ENCODE measurements at places on chromosomes 1 and 21.

DNA sequence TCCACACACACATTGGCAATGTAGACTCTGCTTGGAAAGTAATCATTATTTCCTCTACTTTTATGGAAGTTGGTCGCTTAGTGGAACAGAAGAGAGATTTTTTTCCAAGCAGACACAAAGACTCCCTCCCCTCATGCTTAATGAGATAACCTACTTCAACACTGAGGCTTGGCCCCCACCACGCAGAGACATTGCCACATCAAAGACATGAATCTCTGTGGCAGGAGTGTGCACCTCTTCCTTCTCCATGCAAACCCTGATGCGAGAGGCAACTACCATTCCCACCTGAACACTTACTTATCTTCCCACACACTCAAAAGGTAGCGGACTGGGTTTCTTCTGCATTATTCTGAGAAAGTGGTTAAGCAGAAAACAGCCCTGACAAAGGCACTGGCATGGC, 37.3 kb upstream of the LPAR3 start:
- no peak for DNase-seq

DNA sequence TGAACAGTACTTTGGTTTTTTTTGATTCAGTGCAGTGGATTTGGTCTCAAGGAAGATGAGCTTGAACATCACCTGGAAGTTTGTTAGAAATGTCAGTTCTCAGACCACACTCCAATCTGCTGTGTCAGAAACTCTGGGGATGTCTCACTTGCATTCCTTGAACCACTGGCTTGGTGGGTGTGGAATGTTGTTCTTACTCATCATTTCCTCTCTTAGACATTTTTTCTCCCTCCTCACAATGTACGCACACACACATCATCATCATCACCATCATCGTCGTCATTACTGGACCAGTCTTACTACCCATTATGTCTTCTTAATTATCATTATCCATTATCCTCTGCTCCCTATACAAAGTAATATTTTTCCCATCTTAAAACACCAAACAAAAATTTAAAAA, 91.9 kb upstream of the KCNK2 start:
- DNase-seq, result no peak

- no peak for DNase-seq
Measured at GRCh38 chr1:48830715-48831114, 54.0 kb upstream of the BEND5 start.

- no peak for DNase-seq
Measured at GRCh38 chr1:171266930-171267329, 18.6 kb downstream of the FMO1 start.

- no peak for DNase-seq
Measured at GRCh38 chr1:18537386-18538306, 56.9 kb downstream of the KLHDC7A start.

DNA sequence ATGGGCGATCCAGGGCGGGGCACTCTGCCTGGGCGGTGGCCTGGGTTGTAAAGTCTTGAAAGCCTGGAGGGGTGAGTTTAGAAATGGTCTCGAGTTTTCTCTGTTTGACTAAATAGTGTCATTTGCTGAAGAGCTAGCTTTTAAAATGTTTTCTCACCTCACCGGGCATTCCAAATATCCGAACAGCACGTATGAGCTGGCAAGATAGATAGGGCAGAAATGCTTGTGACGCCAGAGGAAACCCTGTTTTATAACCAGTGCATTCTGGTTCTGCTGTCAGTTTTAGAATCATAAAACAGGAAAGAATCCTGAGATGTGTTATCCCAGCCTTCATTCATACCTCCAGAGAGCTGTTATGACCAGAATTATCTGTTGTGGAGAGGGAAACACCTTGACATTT, 725 bp downstream of the RTCA start:
- no peak for DNase-seq

GRCh38 chr1:183515002-183515689, 42.8 kb downstream of the SMG7 start:
- DNase-seq, result no peak

DNA sequence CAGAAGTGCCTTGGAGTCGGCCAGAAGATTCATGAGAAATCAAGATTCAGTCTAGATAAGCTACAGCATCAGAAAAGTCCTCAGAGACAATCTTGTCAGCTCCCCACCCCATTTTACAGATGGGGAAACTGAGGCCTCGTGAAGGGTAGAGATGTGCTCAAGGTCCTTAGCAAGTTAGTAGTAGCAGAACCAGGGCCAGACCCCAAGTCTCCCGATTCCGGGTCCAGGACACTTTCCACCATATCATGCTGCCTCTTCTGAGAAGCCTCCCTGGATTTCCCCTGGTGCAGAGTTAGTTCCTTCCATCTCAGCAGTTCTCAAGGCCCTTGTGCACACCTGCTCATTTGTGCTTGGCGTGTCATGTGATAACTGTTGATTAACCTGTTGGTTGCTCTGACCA, 91.5 kb upstream of the ACTL8 start:
- DNase-seq, result no peak

- DNase-seq, result no peak
Measured at GRCh38 chr1:247110627-247111258, 6.6 kb upstream of the ZNF669 start.

- DNase-seq, result no peak
Measured at GRCh38 chr1:36941316-36941978, 92.9 kb downstream of the GRIK3 start.

- no peak for DNase-seq
Measured at GRCh38 chr1:204335085-204335484, 24.6 kb downstream of the PLEKHA6 start.

GRCh38 chr1:47332779-47333577, 612 bp upstream of the CMPK1 start:
- DNase-seq, result no peak

DNA sequence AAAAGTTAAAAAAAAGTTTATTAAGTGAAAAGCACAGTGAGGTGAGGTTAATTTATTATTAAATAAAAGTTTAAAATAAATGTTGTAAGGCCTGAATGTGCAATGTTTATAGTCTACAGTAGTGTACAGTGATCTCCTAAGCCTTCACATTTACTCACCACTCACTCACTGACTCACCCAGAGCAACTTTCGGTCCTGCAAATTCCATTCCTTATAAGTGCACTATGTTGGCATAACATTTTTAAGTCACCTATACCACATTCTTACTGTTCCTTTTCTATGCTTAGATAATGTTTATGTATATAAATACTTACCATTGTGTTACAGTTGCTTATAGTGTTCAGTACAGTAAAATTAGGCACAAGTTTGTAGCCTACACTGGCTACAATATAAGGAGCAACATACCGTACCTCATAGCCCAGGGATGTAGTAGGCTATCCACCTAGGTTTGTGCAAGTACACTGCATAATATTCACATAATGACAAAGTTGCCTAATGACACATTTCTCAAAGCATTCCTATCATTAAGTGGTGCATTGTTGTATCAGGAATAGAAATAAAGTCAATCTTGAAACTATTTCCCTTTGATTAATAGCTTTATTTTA, 426.5 kb upstream of the BRINP3 start:
- no peak for DNase-seq

GRCh38 chr1:71967670-71968069, 314.7 kb downstream of the NEGR1 start:
- DNase-seq, result no peak

DNA sequence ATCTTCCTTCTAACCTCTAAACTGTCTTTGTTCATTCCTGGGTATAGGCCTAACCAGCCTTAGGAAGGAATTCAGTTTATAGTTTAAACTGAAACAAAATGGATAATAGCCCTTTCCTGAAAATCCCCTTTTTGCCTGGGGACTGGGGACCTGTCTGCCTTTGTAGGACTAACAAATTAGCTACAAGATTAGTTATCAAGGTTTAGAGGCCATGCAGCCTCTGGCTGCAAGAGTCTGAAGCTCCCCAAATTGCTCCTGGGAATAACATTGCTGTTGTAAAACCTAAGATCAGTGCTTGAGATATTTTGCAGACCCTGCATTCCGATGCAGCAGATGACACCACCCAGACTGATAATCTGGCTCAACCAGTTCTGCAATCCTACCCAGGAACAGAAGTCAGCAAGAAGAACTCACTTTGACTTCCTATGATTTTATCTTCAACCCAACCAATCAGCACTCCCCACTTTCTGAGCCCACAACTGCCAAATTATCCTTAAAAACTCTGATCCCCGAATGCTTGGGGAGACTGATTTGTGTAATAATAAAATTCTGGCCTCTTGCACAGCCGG, 96.6 kb upstream of the ETV3 start:
- DNase-seq, result no peak

DNA sequence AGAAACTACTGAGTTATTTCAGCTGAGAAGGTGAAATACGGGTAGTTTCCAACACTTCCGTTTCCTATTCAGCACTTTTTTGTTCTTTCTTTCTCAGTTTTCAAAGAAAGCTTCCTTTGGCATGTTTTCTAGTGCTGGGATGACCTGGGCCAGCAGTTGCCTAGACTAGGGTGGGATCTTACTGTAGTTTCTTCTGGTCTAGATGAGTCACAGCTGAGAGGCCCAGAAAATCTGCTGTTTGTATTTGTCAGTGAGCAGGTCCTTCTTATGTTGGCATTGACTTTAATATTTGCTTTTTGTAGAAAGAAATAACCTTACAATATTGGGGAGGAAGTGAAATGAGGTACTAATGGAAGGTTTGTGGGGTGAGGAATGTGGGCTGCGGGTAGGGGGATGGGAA, 22.2 kb downstream of the C1orf21 start:
- DNase-seq, result no peak

GRCh38 chr21:18155508-18156193, 89.0 kb upstream of the CHODL start:
- peak; percentile 94 for DNase-seq

DNA sequence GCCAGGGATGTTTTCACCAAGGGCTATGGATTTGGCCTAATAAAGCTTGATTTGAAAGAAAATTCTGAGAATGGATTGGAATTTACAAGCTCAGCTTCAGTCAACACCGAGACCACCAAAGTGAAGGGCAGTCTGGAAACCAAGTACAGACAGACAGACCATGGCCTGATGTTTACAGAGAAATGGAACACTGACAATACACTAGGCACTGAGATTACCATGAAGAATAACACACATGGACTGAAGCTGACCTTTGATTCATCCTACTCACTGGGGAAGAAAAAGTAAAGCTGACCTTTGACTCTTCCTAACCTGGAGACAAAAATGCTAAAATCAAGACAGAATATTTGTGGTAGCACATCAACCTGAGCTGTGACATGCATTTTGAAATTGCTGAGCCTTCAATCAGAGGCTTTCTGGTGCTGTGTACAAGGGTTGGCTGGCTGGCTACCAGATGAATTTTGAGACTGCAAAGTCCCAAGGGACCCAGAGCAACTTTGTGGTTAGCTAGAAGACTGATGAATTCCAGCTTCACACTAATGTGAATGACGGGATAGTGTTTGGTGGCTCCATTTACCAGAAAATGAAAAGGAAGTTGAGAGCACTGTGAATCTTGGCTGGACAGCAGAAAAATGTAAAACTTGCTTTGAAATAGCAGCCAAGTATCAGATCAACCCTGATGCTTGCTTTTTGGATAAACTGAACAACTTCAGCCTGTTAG, 190.4 kb upstream of the KCTD3 start:
- DNase-seq, result no peak

- DNase-seq, result no peak
Measured at GRCh38 chr1:206568256-206568655, 44.0 kb downstream of the EIF2D start.

DNA sequence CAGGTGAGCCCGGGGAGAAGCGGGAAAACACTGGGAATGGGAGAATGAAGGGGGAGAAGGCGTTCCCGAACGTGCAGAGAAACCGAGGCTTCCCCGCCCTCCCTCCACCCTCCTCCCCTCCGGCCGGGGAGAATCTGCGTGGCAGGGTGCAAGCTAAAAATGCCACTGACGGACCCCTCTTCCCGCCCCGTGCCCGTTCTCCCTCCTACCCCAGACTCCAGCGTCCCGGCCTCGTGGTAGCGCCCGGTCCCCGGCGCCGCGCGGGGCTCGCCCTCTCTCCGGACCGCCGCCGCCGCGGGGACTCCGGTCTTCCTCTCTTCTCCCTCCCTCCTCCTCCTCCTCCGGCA, 81.6 kb upstream of the AK4 start:
- no peak for DNase-seq

DNA sequence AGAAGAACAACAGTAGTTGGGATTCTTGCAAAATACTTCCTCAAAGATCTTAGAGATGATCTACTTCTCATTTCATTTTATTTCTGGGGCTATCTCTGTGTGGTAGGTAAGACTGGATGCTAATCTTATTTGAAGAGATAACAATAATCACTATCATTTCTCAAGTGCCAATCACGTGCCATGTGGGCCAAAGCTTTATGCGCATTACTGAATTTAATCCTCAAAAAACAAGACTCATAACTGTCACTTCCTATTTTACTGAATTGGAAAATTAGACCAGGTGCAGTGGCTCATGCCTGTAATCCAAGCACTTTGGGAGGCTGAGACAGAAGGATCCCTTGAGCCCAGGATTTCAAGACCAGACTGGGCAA, 121.7 kb downstream of the KCNN3 start:
- DNase-seq, result no peak

DNA sequence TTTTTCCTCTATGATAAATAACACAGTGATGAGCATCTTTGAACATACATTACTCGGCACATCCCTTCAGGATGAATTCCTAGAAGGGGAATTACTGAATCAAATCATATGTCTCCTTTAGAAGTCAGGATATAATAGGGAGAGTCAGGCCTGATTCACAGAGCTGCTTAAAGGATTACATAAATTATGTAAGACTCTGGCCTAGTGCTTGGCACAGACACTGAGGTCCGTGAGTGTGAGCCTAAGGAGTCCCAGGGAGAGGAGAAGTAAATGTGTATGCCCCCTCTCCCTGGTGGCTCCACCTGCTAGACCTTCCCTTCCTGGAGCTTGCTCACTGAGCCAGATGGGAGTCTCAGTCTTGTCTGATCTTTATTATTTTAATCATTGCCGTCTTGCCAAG, 8.6 kb upstream of the FOXE3 start:
- DNase-seq, result no peak

- DNase-seq, result no peak
Measured at GRCh38 chr1:178723546-178723945, 1.5 kb upstream of the RALGPS2 start.

DNA sequence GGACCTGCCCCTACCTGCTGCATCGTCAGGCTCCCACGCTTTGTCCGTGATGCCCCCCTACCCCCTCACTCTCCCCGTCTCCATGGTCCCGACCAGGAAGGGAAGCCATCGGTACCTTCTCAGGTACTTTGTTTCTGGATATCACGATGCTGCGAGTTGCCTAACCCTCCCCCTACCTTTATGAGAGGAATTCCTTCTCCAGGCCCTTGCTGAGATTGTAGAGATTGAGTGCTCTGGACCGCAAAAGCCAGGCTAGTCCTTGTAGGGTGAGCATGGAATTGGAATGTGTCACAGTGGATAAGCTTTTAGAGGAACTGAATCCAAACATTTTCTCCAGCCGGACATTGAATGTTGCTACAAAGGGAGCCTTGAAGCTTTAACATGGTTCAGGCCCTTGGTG, 8.9 kb downstream of the SPATA46 start:
- DNase-seq, result no peak

GRCh38 chr1:167460836-167461235, 57.5 kb downstream of the CD247 start:
- no peak for DNase-seq

- DNase-seq, result no peak
Measured at GRCh38 chr21:35643176-35643575, 417.1 kb downstream of the SETD4 start.

- DNase-seq, result no peak
Measured at GRCh38 chr1:57632401-57632800, 208.5 kb upstream of the DAB1 start.
